NCI-H526 treated with DMSO at 0.1 percent for 48 hours (cell line): ENCODE measurements at places on chromosomes 2 and 18.
A peak's percentile ranks its signal among the peaks of the same experiment; 100 is the strongest.

DNA sequence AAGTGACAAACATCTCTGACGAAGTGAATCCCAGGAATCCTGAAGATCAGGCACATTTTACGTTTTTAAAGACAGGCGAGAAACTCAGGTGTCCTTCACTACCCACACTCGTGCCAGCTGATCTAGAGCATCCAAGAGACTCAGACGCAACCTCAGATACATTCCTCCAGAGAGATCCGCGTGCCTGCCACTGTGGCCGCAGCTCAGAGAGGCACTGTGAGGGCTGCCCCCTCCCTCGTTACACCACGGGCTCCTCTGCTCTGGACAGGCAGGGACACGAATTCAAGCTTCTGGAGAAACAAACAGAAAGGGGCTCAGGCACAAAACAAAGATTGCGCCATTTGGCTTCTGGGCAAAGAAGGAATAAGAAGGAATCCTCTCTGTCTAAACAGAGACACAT, 268.0 kb downstream of the HDAC4 start:
- DNase-seq, result no peak

- peak; percentile 100 for DNase-seq
Observed at GRCh38 chr2:15591692-15592463, at the start of gene DDX1. Gene DDX1, plus strand, starts transcription at chr2:15591868. Its CDS starts 66 bp downstream, at chr2:15591934.

DNA sequence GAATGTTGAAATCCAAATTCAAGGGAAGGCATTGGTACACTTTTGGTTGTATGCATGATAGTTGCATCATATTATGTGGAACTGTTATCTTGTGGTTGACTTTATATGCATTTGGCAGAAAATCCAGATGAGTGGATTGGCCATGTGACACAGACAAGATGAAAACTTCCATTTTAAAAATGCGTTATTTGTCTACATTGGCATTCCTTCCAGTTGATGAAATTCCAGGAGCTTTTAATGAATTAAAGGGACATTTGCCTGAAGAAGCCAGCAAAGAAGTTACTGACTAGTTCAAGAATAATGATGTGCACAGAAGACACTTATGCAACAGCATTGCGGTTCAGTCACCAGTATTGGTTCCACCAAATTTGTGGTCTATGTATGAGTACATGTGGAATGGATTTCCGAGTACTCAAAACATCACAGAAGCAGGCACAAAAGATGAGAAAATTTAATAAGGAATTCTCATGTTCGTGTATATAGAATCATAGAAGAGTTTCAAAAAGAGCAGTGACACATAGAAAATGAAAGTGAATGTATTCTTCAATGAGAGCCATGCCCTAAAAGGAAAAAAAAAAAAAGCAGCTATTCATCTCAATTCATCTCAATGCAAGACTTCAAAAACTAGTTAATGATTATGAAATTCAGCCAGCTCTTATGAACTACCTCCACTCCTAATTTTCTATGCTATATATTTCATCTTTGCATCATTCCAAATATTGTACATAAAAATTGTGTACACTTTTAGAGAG, 232.1 kb downstream of the RBM43 start:
- DNase-seq, result no peak

DNA sequence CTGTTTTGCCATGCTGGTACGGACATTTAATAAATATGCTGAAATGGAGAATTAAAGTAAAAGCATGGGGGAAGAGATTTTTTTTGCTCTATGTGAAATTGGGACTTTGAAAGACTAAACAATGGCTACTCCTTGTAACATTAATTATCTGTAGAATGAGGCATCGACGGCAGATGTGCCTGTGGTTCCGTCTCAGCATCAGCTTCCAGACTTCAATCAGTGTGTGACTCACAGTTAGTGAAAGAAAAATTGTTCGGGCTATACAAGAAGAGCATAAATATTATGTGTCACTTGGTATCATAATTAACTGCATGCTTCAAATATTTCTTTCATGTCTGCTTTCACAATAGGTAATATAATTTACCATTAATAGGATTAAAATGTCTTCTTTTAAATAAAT, 117.0 kb upstream of the SMIM21 start:
- DNase-seq, result no peak

DNA sequence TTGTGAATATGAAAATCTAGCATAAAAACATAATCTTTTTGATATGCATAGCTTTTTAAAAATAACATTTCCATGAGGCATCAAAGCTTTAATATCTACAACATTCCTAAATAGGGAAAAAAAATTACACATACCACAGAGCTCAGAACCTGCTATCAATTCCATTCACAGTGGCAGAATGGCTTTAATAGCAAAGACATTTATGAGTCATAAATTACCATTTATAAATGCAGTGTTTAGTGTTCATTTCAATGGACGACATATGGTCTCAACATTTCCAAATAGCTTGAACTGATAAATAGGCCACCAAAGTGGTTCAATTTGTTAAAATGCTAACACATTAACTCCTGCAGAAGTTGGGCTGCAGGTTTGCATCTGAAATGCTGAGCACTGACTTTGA, 600.6 kb upstream of the SETBP1 start:
- no peak for DNase-seq
